ENCODE measurements at places on chromosomes 2 and 18. TPM values are rescaled to one million over a fixed set of nuclear protein-coding genes. Genes with fewer than 3 reads are reported as not detected.

DNA sequence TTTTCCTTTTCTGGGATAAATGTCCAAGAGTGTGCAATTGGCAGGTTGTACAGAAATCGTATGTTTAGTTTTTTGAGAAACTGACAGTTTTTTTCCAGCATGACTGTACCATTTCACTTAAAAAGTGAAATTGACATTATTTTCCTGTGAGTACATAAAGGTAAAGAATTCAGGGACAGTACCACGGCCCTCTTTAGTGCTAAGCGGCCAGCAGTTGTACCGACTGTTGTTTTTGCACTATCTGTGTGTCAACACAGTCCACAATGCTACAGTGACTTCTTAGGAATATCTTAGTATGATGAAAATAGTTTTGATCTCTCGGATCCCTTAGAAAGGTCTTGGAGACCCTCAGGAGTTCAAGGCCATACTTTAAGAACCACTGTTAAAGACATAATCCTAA lies 2.6 kb downstream of the LIMS1 start:
- DNase-seq = no peak

DNA sequence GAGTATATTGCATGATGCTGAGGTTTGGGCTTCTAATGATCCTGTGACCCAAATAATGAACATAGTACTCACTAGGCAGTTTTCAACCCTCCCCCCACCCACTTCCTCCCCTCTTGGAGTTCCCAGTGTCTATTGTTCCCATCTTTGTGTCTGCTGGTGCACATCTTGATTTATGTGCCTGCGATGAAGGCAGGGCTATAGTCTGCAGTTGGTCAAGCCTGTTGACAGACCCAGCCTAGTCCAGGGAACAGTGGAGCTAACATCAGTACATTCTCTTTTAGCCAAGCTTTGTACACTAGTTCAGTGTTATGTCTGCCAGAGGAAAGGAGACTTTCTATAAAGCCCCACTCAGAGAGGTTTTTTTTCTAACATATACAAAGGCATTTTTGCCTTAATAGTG lies 287.6 kb downstream of the CPS1 start:
- no peak for DNase-seq

- DNase-seq = no peak
These were observed 1347.2 kb upstream of the DDX18 start for GRCh38 chr2:116467243-116467642.

GRCh38 chr2:62363166-62363565 lies 142.8 kb downstream of the TMEM17 start:
- no peak for DNase-seq

DNA sequence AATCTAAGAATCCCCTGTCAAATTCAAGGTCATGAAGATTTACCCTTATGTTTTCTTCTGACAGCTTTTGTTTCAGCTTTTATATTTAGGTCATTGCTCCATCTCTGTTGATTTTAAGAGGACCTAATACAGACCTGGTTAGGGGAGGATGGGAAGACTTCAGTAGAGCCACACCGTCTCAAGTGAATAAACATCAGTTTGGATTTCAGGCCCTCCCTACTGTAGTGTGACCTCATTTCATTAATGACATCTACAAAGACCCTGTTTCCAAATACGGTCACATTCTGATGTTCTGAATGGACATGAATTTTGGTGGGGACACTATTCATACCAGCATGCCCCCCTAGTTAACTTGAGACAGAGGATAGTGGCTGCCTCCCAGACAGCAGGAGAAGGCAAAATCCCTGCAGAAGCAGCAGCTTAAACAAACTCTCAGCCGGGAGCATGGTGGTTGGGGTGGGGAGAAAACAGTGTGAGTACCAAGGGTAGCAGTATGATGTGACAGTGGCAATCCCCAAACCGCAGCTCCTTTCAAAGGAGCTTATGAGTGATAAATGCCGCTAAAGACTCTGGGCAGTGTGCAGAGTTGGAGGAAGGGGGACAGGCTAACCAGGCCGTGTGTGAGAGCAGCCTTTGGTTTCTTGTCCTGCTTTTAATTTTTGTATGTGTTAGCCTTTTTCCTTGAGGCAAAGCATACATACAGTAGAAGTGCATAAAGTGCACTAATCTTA lies 65.9 kb upstream of the TNP1 start:
- DNase-seq = no peak

DNA sequence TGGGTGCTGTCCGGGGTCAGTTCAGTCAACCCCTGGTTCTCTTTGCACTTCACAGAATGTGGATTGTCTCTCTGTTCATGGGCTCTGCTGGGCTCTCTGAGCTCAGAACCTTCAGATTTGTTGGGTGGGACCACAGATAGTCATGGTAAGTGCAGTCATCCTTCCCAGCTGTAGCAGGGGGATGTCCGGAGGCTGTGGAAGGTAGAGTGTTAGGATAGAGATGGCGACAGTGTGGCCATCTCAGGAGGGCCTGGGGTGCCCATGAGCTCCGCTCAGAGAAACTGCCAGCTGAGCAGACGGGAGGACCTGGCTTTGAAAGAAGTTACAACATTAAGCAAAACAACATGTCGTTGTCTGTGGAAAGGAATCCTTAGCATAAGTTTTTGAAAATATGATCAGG lies 149.8 kb downstream of the FAM210A start:
- DNase-seq = no peak

DNA sequence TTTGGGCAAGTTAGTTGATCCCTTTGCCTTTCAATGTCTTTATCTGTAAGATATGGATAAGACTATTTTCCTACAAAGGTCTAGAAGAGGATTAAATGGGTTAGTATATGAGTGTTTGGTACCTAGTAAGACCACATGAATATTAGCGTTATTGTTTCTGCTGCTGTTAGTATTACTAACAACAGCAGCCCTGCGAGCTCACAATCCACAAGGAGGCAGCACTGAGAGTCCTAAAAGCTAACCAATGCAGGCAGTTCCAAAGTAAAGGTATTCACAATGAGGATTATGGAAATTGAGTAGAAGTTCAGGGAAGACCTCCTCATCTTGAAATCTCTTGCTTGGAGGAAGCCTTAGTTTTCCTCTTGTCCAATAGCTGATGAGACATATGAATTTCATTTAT lies 248.9 kb downstream of the TDRD15 start:
- DNase-seq = no peak

DNA sequence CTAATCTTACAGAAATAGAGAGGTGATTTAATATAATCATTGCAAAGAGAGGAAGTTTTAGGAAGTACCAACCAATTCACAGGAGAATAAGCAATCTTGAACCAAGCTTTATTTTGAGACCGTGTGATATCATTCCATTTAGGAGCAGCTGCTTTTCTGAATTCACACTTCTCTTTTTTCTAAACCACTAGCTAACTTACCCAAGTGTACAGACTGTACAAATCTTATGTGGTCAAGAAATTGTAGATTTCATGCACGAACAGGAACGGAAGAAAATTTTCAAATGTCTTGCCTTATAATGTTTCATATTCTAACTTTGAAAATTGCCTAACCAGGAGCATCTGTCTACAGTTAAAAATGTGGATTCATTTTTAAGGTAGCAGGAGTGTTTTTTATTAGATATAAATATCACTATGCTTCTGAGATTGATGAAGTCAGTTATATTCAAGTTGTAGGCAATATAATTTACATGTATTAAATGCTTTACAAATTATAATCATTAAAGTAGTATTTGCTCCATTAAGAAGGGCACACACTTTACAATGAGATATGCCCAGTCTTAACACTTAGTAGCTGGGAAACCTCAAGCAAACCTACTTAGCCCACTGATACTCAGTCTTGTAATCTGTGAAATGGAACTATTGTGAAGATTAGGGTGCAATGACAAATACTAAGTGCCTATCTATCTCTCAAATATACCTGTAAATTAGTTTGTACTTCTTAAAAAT lies 302.2 kb upstream of the STON1 start:
- no peak for DNase-seq

- DNase-seq = no peak
These were observed 65.1 kb downstream of the MRPS9 start for GRCh38 chr2:105102963-105103421.

DNA sequence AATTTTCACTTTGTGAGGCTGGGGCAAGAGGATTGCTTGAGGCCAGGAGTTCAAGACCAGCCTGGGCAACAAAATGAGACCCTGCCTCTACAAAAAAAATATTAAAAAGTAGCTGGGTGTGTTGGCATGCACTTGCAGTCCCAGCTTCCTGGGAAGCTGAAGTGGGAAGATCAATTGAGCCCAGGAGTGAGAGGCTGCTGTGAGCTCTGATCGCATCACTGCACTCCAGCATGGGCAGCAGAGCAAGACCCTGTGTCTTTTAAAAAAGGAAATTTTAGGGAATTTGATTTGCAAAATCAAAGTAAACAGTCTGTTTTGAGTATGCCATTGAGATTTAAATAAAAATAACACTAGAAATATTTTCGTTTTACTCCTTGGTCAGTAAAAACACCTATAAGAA lies 27.4 kb downstream of the ATG16L1 start:
- no peak for DNase-seq

DNA sequence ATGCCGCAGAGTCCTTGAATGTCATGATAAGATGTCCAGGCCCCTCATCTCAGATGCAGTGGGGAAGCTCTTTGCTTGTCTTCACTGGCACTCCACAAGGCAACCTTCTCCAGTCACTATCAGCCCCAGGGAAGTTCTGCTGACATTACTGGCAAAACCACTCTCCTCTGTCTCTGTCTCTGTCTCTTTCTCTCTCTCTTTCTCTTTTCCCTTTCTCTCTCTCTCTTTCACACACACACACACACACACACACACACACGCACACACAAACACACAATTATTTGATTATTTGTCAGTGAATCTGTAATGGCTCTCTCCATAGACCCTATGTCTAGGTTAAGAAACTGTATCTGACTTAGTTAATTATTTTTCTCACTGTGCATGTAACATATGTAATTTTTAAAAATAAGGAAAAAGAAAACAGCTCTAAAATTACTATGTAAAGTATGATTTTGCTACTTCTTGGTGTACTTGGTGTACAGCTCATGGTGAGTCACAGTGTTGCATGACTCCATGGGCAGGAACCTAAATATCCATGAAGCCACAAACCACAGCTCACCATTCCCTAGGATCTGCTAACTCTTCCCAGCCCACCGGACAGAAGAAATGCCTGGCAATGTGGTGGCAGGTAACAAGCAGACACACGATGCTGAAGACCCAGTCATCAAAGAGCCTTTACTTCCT lies 594.9 kb upstream of the ID2 start:
- no peak for DNase-seq

- no peak for DNase-seq
These were observed 282.9 kb upstream of the KCNH7 start for GRCh38 chr2:163121483-163121882.

DNA sequence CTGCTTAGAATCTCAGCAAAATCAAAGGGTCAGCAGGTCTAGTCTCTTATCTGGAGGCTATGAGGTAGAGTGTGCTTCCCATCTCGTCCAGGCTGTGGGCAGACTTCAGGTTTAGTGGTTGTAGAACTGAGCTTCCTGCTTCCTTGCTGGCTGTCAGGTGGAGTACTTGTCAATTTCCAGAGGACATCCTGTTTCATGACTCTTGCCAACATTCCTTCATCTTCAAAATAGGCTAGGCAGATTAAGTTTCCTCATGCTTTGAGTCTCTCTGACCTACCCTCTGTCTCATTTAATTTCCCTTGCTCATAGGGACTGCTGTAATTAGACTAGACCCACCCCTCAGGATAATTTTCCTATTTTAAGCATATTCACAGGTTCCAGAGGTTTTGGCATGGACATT lies 562.6 kb downstream of the SPAG16 start:
- DNase-seq = no peak

- DNase-seq = no peak
These were observed 16.6 kb downstream of the SERPINE2 start for GRCh38 chr2:224022486-224022885.

DNA sequence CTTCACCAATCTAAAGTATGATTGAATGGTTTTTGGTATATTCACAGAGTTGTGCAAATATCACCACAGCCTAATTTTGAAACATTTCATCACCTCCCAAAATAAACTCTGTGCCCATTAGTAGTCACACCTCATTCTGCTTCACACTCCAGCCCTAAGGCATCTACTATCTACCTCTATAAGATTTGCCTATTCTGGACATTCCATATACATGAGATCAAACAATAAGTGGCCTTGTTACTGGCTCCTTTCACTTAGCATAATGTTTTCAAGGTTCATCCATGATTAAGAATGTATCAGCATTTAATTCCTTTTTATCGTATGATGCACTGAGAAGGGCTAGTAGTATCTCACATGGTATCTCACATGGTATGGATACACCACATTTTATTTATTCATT lies 204.6 kb upstream of the SMAD7 start:
- DNase-seq = no peak

GRCh38 chr18:30486856-30487255 lies 555.7 kb downstream of the DSC3 start:
- no peak for DNase-seq

DNA sequence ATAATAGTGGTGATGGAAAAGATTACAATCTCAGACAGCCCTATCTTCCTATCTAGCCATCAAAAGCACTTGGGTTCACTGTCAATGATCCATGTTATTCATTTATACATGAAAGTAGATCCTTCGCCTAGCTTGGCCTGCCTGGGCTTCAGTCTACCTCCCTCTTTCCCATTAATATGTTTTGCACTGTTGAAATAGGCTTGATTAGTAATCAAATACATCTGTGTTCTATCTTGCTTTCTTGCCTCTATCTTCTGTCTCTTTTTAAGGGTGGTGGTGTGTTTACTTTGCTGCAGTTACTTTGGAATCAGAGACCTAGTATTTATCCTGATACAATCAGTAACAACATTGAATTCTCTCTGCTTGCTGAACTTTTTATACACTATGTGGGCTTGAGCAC lies 521.2 kb downstream of the TNS1 start:
- no peak for DNase-seq

Gene GBX2
- total RNA-seq = not detected

Gene ATP8B1
- not detected for total RNA-seq

Gene LRATD1
- total RNA-seq = not detected

Gene ASXL3
- total RNA-seq = not detected

Gene GKN2
- not detected for total RNA-seq

Gene PDE1A
- total RNA-seq = not detected

Gene LINC00305
- not detected for total RNA-seq
